CD4-positive, alpha-beta T cell (primary cell): ENCODE measurements at places on chromosomes 7 and 10.

- no peak overlapping the region for H3K27ac ChIP-seq
- no peaks in the 10 kb centered on the region for H3K36me3 ChIP-seq
- DNase-seq: no peak
- H3K4me1 ChIP-seq: peaks cover 3% of the 10 kb centered on the region
- H3K27me3 ChIP-seq: no peaks in the 10 kb centered on the region
These were observed 39.2 kb downstream of the EEPD1 start for GRCh38 chr7:36192053-36192824.

GRCh38 chr7:156219307-156220077 is 407.2 kb upstream of the SHH start:
- H3K27ac ChIP-seq: no peak overlapping the region
- H3K36me3 ChIP-seq: no peaks in the 10 kb centered on the region

- DNase-seq: no peak
- H3K4me3 ChIP-seq: no peak overlapping the region
- no peaks in the 10 kb centered on the region for H3K36me3 ChIP-seq
- H3K27me3 ChIP-seq: no peaks in the 10 kb centered on the region
- H3K27ac ChIP-seq: no peak overlapping the region
- H3K4me1 ChIP-seq: peaks cover 10% of the 10 kb centered on the region
These were observed 60.9 kb downstream of the GRB10 start for GRCh38 chr7:50721661-50722259.

DNA sequence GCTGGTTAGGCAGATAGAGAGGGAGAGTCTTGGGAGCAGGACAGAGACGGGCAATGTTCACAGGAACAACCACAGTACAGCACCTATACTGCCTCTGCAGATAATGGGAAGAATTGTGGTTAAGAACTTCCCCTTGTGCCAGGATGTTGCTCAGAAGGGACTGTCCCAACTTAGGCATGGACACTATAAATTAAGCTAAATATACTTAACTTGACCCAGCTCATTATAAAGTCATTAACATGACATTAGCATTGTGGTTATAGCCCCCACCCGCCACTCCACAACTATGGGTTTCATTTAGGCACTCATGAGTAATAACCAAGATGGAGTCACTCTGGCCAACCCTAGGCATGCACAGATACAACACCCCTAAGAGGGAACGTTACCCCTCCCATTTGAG is 310.9 kb upstream of the NRG3 start:
- no peak overlapping the region for H3K27ac ChIP-seq
- H3K4me3 ChIP-seq: no peak overlapping the region
- no peaks in the 10 kb centered on the region for H3K27me3 ChIP-seq
- H3K36me3 ChIP-seq: no peaks in the 10 kb centered on the region
- no peak for DNase-seq
- H3K4me1 ChIP-seq: no peaks in the 10 kb centered on the region

DNA sequence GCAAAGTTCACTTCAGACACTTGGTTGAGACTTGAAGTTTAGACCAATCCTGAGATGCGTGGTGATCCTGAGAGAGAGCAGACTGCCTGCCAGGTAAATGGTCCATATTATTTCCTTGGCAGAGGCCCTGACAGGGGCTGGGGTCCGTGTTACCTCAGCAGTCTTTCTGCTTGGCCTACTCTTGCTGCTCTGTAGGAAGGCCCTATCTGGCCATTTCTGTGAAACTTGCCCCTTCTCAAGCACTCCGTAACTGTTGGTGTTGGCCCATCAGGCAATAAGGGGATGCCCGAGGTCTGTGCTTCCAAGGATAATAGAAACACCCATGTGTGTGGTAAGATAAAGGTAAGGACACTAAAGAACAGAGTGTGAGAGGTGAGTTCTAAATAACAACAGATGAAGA is 20.0 kb downstream of the LOXL4 start:
- H3K4me1 ChIP-seq: no peaks in the 10 kb centered on the region
- no peaks in the 10 kb centered on the region for H3K27me3 ChIP-seq
- H3K4me3 ChIP-seq: no peak overlapping the region
- peaks cover 71% of the 10 kb centered on the region for H3K36me3 ChIP-seq
- H3K27ac ChIP-seq: no peak overlapping the region

- H3K4me1 ChIP-seq: peaks cover 11% of the 10 kb centered on the region
- no peak overlapping the region for H3K27ac ChIP-seq
- H3K27me3 ChIP-seq: no peaks in the 10 kb centered on the region
- no peaks in the 10 kb centered on the region for H3K36me3 ChIP-seq
These were observed 98.9 kb upstream of the KIF5B start for GRCh38 chr10:32155075-32155516.

GRCh38 chr7:3432911-3433310 is 131.9 kb downstream of the SDK1 start:
- no peak for DNase-seq
- no peaks in the 10 kb centered on the region for H3K4me1 ChIP-seq
- H3K27ac ChIP-seq: no peak overlapping the region
- no peak overlapping the region for H3K4me3 ChIP-seq

DNA sequence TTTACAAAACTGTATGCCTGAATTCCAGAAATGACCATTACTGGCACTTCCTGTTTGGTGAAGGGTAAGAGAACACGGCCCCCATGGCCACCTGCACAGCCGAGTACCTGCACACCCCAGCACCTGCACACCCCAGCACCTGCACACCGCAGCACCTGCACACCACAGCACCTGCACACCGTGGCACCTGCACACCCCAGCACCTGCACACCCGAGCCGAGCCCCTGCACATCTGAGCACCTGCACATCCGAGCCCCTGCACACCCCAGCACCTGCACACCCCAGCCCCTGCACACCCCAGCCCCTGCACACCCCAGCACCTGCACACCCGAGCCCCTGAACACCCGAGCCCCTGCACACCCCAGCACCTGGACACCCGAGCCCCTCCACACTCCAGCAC is 243.5 kb downstream of the DNAJB6 start:
- H3K27ac ChIP-seq: no peak overlapping the region
- peaks cover 23% of the 10 kb centered on the region for H3K4me1 ChIP-seq
- no peak for DNase-seq
- no peak overlapping the region for H3K4me3 ChIP-seq

DNA sequence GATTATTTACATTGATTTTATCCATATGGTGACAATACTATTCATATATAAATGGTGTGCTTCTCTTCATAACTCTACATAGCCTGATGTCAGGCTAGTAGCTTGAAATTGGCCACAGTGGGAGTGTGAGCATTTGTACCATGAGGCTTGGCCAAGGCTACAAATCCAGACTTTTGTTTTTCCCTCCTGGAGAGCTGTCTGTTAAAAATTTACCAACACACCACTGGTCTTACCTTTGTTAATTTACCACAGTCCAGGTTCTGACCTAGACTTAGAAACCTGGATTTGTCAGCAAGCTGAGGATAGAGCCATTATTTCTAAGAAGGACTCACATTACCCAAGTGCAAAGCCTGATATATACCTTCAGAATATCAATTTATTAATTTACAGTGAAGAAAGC is 45.5 kb upstream of the ATRNL1 start:
- DNase-seq: no peak
- no peaks in the 10 kb centered on the region for H3K36me3 ChIP-seq
- H3K27me3 ChIP-seq: no peaks in the 10 kb centered on the region
- no peak overlapping the region for H3K27ac ChIP-seq

DNA sequence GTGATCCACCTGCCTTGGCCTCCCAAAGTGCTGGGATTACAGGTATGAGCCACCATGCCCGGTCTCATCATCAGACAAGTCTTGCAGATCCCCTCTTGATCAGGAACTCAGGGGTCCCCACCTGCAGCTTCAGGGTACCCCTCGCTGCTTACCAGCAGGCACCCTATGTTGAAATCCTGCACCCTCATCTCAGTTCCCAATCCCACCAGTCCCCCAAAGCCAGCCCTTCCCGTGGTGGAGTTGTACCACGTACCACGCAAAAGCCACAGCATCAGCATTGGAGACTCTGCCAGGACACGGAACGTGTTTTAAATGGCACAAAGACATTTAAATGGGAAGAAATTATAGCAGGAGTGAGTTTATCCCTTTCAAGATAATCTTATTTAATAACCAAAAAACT is 202.0 kb downstream of the CUX1 start:
- no peaks in the 10 kb centered on the region for H3K36me3 ChIP-seq
- H3K4me3 ChIP-seq: no peak overlapping the region
- no peaks in the 10 kb centered on the region for H3K4me1 ChIP-seq
- no peak for DNase-seq
- no peak overlapping the region for H3K27ac ChIP-seq

DNA sequence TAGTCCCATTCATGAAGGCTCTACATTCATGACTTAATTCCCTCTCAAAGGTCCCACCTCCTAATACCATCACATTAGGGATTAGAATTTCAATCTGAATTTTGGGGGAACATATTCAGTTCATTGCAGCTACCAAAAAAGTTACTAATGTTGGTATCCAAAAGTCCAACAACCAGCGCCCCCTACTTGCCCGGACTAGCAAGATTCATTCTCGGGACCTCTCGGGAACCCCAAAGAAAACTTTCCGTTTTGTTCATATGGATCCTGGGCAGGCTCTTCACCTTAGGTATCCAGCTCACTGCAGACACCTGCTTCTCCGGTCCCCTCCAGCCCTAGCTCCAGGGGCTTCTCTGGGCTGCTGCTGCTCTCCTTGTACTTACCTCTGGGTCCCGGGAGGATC is 8.9 kb upstream of the GRK5 start:
- H3K27ac ChIP-seq: no peak overlapping the region
- H3K4me3 ChIP-seq: no peak overlapping the region
- no peak for DNase-seq
- peaks cover 4% of the 10 kb centered on the region for H3K4me1 ChIP-seq
- no peaks in the 10 kb centered on the region for H3K27me3 ChIP-seq
- H3K36me3 ChIP-seq: no peaks in the 10 kb centered on the region

DNA sequence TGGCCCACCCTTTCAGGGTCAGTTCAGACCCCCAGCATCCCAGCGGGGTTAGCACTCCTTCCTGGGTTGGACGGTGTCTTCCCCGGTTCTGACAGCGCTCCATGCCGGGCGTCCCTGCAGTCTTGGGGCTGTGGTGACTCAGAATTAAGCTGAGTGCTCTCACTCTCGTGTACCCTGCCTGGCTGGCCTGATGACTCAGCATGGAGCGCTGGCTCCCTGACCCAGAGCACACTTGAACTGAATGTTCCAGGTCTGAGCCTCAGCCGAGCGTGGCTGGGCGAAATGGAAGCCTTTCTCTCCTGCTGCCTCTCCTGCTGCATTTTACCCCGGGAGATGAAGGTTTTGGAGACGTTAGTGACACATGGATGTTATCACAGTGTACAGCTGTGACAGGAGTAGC is 7.1 kb downstream of the BAG3 start:
- DNase-seq: no peak
- no peak overlapping the region for H3K4me3 ChIP-seq
- H3K36me3 ChIP-seq: peaks cover 26% of the 10 kb centered on the region
- H3K4me1 ChIP-seq: peaks cover 77% of the 10 kb centered on the region
- H3K27ac ChIP-seq: no peak overlapping the region

- DNase-seq: no peak
- H3K36me3 ChIP-seq: peaks cover 13% of the 10 kb centered on the region
- no peaks in the 10 kb centered on the region for H3K27me3 ChIP-seq
- no peak overlapping the region for H3K27ac ChIP-seq
These were observed 9.6 kb downstream of the TMEM184A start for GRCh38 chr7:1546274-1546908.

DNA sequence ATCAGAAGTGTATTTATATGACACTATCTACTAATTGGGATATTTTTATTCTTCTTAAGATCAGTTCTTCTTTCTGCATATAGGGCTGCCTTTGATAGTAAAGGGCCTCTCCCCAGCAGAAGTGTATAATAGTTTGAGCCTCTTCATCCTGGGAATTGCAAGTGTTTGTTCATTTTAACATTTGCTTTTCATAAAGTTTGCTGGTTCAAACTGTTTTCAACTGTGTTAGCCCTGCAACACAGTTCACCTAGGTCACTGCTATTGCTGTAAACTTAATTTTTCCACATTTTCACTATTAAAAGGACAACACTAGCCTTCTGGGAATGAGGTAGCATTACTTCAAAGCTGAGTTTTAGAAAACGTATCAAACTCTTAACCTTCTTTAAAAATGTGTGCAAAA is 2.8 kb downstream of the JAZF1 start:
- no peaks in the 10 kb centered on the region for H3K27me3 ChIP-seq
- no peak for DNase-seq
- no peaks in the 10 kb centered on the region for H3K36me3 ChIP-seq

GRCh38 chr10:329361-330099 is 194.3 kb downstream of the ZMYND11 start:
- peak overlapping the region; percentile 18 for H3K4me3 ChIP-seq
- no peaks in the 10 kb centered on the region for H3K36me3 ChIP-seq
- peaks cover 25% of the 10 kb centered on the region for H3K4me1 ChIP-seq
- no peak for DNase-seq
- no peaks in the 10 kb centered on the region for H3K27me3 ChIP-seq

GRCh38 chr10:32317795-32318357 is 29.1 kb downstream of the EPC1 start:
- no peaks in the 10 kb centered on the region for H3K27me3 ChIP-seq
- H3K27ac ChIP-seq: peak overlapping the region; percentile 43
- peaks cover 16% of the 10 kb centered on the region for H3K36me3 ChIP-seq
- H3K4me1 ChIP-seq: peaks cover 57% of the 10 kb centered on the region

GRCh38 chr7:141698247-141699015 is 3.5 kb downstream of the DENND11 start:
- DNase-seq: no peak
- H3K27ac ChIP-seq: no peak overlapping the region
- peaks cover 4% of the 10 kb centered on the region for H3K36me3 ChIP-seq
- no peak overlapping the region for H3K4me3 ChIP-seq

DNA sequence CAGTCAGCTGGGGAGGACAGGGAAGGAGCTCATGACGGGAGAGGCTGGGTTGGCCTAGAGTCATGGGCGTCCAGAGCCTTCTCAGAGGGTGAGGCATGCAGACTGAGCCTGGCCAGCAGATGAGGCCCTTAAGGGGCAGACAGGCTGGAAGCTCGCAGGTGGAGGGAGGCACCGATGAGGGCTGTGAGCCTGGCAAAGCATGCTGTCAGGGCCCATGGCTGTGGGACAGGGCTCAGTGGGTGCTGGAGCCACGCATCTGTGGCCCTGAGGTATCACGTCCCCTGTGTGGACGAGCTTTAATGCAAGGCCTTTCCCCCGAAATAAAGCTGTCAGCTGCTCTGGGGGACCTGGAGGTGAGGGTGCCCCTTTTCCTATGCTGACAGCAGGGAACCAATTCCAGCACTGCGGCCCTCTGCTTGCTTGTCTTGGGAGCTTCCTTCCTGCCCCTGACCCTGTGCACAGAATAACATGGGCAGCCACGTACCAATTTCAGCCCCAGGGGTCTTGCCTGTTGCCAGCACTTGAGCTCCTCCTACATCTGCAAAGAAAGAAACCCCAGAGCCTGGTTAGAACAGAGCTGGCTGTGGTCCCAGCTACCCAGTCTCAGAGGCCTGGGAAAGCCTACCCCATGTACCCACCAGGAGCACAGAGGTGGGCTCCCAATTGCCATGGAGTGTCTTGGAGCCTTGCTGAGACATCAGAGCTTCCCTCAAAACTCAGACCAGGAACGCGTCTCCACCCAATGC is 20.6 kb downstream of the TMEM273 start:
- DNase-seq: no peak
- peaks cover 2% of the 10 kb centered on the region for H3K4me1 ChIP-seq
- no peak overlapping the region for H3K4me3 ChIP-seq
